Hematopoietic multipotent progenitor cell treated with erythropoietin and hydrocortisone succinate and interleukin-3 and kit ligand, for 15 days (in vitro differentiated cells): ENCODE measurements at places on chromosomes 1 and 21.

DNA sequence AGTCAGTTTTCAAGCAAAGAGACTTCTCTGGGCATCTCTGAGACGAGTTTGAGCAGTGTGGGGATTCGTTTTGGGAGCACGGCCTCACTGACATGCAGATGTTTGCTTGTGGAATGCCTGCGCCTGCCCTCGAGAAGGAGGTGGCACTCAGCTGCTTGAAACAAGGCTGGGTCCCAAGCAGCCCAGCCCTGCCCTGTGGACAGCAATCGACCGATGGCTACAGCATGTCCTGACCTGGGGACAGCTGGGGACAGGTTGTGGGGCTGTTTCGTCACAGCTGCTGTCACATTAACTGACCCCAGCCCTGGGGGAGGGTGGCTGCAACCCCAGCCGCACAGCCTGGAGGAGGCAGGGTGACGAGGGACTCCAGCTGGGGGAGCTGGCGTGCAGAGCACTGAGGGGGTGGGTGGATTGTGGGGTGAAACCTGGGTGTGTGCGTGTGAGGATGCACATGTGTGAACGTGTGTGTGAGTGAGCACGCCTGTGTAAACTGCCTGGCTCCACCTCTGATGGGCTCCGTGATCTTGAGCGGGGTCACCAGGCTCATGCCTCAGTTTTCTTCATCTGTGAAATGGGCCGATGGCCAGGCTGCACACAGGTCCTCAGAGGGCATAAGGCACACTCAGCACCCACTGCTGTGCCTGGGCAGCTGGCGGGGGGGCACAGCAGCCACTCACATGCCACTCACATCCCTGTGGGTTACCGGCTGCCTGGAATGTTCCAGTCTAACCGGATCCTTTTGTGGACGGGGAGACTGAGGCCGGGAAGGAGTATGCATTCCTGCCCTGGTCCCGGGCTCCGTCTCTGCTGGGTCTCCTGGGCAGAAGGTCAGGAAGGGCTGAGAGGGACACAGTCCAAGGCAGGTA lies 49.3 kb downstream of the COL18A1 start:
- DNase-seq: no peak

- DNase-seq: no peak
Measured at GRCh38 chr1:19435851-19436455, 49.4 kb downstream of the CAPZB start.

GRCh38 chr1:21564521-21565095 lies 55.4 kb downstream of the ALPL start:
- no peak for DNase-seq

GRCh38 chr1:27891196-27891889 lies 19.0 kb downstream of the THEMIS2 start:
- DNase-seq: no peak

DNA sequence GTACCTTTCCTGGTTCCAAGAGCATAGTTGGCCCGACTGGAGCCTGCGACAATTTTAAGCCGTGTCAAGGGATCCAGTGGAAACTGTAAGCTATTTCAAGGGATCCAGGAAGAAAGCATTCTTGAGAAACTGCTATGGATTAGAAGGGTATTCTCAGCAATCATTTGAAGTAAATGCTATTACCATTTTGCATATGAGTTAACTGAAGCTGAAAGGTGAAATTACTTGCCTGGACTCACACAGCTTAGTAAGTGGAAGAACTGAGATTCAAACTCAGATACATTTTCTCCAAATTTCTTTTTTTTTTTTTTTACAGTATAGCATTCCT lies 589 bp downstream of the ZNF684 start:
- no peak for DNase-seq

DNA sequence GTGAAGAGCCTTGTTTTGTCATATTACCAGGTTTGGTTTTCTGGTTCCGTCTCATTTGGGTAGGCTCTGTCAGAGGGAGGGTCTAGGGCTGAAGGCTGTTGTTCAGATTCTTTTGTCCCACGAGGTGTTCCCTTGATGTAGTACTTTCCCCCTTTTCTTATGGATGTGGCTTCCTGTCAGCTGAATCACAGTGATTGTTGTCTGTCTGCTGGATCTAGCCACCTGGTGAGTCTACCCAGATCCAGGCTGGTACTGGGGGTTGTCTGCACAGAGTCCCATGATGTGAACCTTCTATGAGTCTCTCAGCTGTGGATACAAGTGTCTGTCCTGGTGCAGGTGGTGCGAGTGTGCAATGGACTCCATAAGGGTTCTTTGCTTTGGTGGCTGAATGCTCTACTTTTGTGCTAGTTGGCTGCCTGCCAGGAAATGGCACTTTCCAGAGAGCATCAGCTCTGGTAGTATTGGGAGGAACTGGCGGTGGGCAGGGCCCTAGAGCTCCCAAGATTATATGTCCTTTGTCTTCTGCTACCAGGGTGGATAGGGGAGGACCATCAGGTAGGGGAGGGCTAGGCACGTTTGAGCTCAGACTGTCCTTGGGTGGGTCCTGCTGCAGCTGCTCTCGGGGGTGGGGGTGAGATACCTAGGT lies 246.0 kb downstream of the RYR2 start:
- no peak for DNase-seq

DNA sequence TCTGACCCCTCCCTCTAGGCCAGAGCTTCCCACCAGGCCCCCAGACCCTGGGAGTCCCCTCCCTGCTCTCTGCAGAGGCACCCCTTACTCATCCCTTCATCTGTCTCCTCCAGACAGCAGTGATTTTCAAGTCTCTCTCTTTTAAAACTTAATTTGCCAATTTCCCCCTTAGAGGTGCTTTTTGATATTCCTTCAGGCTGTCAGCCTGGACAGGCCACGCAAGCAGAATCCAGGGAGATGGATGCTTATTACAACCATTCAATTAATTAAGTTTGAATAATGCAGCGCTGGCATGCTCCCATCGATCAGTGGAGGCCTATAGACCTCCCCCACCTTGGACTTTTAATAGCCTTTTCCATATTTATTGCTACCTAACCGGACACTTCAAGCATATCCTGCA lies 6.2 kb downstream of the CAMK2N1 start:
- DNase-seq: no peak

- DNase-seq: no peak
Measured at GRCh38 chr1:229203030-229203751, 67.7 kb upstream of the RAB4A start.
